ENCODE measurements at places on chromosomes 1 and 21.

DNA sequence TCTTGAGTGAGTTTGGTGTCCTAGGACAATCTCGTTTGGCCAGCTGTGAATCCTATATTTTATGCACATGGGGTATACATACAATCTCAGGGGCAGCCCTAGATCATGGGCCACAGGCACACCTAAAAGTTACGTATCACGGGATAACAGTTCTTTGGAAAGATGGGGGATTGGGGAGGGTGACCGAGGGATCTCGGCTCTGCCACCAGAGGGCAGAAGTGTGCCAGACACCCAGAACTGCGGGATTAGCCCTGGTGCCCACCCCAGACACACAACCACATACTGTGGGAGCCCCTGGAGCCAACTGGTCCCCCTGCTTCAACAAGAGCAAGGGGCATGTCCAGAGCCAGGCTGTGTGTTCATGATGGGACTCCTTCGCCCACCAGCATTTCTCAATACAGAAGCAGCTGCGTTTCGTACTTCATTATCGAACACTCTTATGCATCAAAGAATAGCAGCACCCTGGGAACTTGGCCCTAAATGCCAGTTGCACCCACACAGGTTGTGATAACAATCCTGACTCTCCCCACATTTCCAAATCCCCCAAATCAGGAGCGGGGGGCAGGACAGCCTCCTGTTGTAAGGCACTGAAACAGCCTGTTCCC is 37.4 kb downstream of the TMCO4 start:
- peak; percentile 20 for DNase-seq

- DNase-seq = no peak
These were observed 16.1 kb upstream of the ATP1B1 start for GRCh38 chr1:169090308-169090899.

DNA sequence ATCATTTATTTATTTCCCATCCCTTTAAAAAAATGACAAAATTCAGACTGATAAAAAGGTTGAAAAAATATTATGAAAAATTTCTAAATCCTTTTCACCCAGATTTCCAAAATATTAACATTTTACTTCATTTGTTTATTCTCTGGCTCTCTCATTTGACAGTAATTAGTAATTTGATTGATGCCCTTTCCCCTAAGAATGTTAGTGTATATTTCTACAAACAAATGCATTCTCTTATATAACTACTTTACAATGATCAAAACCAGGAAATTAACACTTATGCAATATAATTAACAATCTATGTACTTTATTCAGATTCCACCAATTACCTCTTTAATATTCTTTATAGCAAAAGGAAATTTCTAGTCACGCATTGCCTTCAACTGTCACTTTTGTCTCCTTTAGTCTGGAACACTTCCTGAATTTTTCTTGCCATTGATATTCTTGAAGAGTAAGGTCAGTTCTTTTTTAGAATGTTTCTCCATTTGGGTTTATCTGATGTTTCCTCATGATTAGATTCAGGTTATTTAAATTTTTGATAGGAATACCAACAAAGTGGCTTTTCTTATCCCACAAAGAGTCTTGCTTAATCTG is 3.9 kb downstream of the CD53 start:
- DNase-seq = no peak

DNA sequence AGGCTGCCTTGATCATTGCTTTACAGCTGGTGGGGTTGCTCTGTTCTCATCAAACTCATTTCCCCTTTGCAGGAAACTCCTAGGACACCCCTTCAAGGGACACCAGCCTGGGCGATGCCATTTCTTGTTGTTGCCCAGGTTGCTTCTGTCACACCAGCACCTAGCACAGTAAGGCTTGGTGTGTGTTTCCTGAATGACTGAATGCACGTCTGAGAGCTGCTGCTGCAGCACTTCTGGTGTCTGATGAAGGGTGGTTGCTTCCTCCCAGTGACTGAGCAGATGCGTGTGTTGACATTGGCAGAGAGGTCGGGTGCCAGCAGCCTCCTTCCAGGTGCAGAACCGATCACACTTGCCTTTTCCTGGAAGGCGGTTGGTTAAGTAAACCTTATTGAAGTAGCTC is 477.4 kb downstream of the CAMTA1 start:
- no peak for DNase-seq

- no peak for DNase-seq
These were observed 1.3 kb downstream of the RIT1 start for GRCh38 chr1:155909894-155910293.

GRCh38 chr21:36424592-36424991 is 39.4 kb downstream of the CHAF1B start:
- DNase-seq = no peak

DNA sequence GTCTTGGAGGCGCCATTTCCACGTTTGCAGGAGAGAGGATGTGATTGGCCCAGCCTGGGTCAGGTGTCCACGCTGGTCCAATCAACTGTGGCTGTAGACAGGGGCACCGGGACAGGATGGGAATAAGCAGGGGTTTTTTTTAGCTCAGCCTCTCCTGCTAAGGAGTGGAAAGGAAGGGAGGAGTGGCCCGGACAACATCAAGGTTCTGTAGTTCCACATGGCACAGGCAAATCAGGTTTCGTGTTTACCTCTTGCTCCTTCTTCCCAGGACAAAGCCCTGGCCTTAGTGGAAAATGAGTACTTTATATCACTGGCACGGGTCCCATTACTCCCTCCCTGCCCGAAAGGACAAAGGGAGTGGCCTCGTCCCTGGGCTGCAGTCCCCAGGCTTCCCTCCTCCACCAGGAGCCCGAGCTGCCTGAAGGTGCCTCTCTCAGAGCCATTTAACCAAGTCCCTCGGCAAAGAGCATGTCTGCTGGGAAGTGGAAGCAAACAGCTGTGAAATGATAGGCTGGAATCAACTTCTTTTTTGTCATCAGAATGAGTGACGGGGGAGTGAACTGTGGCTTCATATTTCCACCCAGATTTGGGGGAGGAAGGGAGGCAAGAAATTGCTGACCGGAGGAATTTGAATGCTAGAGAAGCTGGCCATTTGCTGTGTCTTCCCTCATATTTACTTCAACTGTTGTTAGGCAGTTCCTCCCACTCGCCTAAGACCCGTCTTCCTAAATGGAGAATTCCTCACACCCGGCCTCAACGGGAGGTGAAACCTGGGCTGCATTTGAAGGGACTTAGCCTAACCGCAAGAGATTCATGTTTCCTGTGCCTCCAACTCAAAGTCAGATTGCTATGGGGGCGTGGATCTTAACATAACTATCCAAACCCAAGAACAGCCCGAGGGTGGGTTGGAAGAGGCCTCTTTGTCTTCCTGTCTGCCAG is 84.9 kb upstream of the SLC44A3 start:
- DNase-seq = no peak

DNA sequence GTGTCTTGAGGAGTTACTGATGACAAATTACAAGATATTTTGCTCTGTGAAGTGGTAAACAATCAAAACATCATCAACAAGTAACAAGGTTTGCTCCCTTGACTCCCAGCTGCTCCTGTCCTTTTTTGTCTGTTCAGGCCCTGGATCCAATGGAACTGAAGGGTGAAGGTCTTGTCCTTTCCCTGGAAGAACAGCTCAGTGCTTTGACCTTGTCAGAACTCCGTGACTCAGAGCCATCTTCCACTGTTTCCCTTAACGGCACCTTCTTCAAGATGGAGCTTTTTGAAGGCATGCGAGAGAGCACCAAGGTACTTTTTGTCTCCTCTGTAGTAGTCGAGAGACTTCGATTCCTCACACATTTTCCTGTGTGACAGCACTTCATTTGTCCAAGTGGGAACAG is 29.0 kb downstream of the TRIM45 start:
- no peak for DNase-seq

GRCh38 chr1:167152192-167152876 is 58.5 kb downstream of the STYXL2 start:
- DNase-seq = no peak

- DNase-seq = no peak
These were observed 4.0 kb downstream of the OSCP1 start for GRCh38 chr1:36446271-36446670.

GRCh38 chr1:162008799-162009198 is 14.9 kb downstream of the OLFML2B start:
- no peak for DNase-seq

DNA sequence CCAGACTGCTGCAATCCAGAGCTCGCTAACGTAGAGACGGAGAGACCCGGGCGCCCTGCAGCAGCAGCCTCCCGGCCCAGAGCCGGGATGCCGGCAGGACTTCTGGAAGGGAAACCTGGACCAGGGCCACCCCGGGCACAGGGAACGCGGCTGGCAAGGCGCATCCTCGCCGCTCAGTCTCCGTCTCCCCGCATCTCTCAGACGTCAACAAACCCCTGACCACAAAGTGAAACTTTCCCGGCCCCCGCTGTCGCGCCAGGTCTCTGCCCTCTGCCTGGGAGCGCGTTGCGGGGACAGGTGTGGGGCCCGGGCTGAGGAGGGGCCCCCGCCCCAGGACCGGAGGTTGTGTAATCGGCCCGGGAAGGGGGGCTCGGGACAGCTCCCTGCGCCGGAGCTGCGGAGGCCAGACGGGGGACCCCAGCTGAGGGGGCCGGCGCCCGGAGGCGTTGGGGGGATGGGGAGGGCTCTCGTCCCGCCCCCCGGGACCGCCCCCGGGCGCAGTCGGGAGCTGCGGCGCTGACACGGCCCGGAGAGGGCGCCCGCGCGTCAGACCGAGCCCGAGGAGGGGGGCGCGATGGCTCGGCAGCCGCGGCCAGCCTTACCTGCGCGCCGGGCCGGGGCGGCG is 116.6 kb upstream of the HIVEP3 start:
- DNase-seq = no peak

DNA sequence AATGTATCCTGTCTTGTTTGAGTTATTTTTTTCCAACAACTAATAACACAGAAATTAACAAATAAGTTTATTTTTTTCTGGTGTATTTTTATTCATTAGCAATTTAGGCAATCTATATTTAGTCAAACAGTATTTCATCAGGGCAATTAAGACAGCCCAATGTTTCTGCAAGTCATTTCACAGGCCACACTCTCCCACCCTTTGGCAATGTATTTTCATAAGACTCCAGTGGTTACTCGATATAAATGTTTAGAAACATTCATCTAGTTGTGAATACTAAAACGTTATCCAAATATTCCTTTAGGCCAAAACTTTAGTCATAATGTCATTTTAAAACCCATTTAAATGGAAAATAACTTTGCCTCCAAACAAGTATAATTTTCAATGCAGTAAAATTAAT is 142.1 kb downstream of the KCNT2 start:
- no peak for DNase-seq

DNA sequence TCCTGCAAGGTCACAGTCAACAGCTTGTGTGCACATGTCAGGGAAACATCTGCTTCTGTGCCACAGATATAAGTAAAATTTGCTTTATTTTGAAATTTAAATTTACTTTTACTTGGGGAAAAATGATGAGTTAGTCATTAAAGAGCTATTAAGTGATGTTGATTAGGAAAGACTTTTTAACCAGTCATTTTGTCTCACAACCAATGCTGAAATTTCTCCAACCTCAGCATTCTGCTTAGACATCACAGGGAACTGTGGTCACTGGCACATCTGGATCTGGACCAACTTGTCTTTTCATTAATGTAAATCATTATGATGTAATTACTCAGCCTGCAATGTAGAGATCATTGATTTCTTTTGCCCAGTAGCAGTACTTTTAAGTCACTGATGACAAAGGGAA is 301.0 kb downstream of the TTLL7 start:
- no peak for DNase-seq

DNA sequence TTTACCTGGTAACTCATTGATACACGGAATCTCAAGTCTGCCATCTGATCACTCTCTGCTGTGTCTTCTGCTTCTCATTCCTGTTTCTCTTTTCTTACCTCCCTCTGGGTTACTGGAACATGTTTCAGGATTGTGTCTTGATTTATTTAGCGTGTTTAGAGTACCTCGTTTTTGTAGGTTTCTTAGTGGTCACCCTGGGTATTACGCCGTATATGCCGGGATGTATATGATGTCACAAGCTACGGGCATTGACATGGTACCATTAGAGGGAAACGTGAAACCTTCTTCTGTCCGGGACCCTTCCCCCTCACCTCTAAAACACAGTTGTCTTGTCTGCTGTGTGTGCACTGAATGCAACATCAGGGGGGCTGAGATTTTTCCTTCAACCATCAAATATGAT is 2.8 kb downstream of the ACTRT2 start:
- DNase-seq = no peak

- no peak for DNase-seq
These were observed 89.8 kb upstream of the ARHGAP29 start for GRCh38 chr1:94327001-94327690.

DNA sequence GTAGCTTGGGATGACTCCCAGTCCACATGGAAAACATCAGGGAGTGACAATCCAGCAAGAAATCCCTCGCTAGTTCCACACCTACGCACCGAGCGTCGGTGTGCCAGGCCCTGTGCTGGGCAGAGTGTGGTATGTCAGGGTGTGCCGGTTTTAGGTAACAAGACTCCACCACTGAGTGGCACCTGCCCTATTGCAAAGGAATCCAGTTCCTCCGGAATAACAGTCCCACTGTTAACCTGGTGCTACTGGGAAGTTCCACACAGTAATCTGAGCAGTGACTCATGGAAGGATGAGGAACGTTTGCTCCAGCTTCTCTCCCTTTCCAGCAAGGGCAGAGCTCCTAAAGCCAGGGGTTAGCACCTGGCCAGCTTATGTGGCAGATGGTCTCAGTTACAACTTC is 14.3 kb downstream of the RNF207 start:
- DNase-seq = no peak

- no peak for DNase-seq
These were observed 319.9 kb upstream of the DUSP10 start for GRCh38 chr1:222061711-222062359.

DNA sequence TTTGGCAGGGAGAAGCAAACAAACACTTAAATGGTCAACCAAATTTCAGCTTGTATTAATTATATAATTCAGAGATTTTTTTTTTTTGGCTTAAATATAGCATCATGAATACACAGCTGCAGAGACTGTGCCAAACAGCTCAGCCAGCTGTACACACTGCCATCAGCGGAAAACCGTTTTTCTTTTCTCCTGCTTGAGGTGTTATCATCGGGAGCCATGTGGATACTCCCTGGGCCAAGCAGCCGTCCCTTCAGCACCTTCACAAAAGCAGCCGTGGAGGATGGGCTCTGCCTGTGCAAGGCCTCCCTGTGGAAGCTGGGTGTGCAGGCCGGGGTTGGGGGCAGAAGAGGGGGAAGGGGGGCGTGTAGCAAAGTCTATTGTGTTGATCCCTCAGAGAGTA is 85.0 kb downstream of the NUF2 start:
- DNase-seq = no peak
